Stimulated activated CD8-positive, alpha-beta memory T cell treated with anti-CD3 and anti-CD28 coated beads, Interleukin-15, amount 100 ng/mL, for 1 hour (primary cell): ENCODE measurements at places on chromosomes 5 and 9.

- no peak for DNase-seq
Measured at GRCh38 chr9:90499761-90500160, 142.9 kb downstream of the DIRAS2 start.

- no peak for DNase-seq
Measured at GRCh38 chr9:23477908-23478307, 348.1 kb downstream of the ELAVL2 start.

- no peak for DNase-seq
Measured at GRCh38 chr5:1659100-1659981, 135.6 kb upstream of the LPCAT1 start.

- no peak for DNase-seq
Measured at GRCh38 chr9:13598738-13599137, 319.2 kb upstream of the MPDZ start.

DNA sequence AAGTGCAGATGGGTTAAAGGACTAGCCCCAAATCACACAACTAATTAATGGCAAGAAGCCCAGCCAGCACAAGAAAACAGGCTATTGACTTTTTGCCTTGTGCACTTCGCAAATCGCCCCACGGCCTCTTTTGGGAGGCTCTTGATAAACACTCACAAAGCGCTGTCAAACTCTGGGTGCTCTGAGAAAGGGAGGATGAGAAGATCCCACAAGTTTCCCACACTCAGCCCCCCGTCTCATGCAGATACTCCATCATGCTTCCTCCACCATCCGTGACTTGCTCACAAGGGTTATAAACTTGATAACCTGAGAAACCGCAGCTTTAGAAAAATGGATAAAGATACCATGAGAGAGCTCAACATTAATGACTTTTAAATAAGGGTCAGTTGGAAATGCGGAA is 219.7 kb downstream of the EBF1 start:
- no peak for DNase-seq

DNA sequence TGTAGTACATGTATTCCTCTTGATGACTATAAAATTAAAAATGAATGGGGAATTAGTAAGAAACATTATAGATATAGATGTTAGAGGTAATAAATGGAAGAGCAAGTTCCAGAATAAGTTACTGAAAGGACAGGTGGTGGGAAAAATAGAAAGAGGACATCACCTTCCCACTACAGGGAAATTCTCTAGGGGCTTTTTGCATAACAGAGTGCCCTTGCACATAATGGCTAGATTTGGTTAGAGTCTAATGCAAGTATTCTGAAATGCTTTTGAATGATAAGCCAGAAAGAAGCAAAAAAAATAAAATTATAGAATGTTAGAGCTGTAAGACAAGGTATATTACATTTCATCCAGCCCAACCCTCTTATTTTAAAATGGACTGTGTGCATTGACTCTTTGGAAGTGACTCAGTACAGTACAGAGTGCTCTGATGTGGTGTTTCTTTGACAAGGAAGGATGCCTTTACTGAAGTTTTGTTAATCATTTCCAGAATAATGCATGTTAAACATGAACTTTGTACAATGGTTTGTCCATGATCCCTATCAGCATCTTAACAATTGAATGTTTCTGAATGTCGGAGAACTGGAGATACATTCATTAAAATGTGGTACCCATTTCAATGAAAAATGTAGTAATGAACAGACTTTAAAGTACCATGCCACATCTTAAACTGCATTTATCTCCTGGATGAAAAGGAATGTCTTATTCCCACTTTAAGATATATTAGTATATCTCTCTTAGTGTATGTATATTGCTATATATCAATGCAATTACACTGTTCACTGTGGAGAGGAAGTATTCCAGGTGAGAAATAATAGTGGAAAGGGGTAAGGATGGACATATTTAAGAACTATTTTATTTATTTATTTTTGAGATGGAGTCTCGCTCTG is 391.1 kb downstream of the ADGRV1 start:
- DNase-seq: no peak

GRCh38 chr5:8188874-8189565 is 320.1 kb downstream of the MTRR start:
- no peak for DNase-seq

DNA sequence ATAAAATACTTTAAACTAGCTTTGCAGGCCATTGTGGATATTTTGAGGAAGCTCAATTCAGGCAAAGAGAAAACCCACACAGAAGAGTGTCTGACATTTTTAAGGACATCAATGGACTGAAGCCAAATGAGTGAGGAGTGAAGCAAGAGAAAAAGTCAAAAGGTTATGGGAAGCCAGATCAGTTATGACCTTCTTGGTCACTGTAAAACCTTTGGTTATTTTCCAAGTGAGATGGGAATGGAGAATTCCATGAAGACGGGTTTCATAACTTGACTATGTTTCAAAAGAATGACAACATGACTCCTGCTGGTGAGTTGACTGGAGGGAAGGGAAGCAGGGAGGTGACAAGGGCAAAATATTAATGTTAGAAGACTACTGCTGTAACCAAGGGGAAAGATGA is 585.2 kb downstream of the EFNA5 start:
- no peak for DNase-seq

- no peak for DNase-seq
Measured at GRCh38 chr5:5813441-5813840, 391.0 kb downstream of the ICE1 start.

DNA sequence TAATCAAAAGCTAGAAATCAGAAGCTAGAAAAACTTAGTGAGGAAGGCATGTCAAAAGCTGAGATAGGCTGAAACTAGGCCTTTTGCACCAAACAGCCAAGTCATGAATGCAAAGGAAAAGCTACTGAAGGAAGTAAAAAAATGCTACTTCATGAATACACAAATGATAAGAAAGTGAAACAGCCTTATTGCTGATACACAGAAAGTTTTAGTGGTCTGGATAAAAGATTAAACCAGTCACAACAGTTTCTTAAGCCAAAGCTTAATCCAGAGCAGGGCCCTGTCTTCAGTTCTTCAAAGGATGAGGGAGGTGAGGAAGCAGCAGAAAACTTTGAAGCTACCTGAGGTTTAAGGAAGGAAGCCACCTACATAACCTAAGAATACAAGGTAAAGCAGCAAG is 102.5 kb upstream of the SH3GL2 start:
- no peak for DNase-seq

DNA sequence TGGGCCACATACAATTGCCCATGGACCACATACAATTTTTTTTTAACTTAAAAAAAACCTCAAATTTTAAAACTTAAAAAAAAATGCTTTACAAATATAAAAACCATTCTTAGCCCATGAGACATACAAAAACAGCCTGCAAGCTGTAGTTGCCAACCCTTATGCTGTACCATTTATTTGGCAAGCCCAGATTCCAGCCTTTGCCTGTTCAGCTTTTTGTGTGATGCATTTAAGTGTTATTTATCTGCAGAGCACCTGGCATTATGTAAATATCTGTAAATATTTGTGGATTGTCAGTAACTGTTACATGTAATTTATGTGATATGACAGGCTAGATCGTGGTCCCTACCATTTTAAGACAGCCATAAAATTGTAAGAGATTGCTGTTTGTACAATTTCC is 32.6 kb downstream of the HEXB start:
- no peak for DNase-seq

DNA sequence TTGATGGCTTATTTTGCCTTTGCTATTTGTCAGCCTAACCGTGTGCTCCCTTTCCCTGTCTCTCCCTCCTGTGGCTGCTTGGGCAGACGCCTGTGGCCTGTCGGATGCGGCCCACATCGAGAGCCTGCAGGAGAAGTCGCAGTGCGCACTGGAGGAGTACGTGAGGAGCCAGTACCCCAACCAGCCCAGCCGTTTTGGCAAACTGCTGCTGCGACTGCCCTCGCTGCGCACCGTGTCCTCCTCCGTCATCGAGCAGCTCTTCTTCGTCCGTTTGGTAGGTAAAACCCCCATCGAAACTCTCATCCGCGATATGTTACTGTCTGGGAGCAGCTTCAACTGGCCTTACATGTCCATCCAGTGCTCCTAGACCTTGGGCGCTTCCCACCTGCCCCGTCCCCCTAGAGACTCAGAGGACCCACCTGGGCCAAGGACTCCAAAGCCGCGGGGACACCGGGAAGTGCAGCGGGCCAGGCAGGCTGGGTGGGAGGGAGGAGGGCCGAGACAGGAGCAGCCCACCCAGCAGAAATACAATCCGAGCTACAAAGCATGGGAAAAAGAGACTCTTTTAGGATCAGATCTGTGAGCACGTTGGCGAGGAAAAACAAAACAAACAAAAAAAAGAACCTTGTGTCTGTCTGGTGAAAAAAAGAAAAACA is 10.6 kb downstream of the NR2F1 start:
- no peak for DNase-seq

GRCh38 chr9:125529589-125530515 is 177.2 kb downstream of the MAPKAP1 start:
- DNase-seq: no peak

GRCh38 chr5:81790336-81790735 is 39.4 kb upstream of the SSBP2 start:
- DNase-seq: no peak

DNA sequence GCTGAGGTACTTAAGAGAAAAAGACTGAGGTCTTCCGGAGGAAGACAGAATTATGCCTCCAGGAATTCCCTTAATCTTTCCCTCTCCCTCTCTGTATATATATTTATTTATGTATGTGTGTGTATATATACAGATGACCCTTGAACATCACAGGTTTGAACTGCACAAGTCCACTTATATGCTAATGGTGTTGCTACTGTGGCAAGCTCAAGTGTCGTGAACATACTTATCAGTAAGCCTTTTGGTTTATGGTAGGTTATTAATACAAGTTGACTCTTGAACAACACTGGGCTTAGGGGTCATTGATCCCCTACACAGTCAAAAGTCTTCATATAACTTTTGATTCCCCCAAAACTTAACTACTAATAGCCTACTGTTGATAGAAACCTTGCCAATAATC is 106.8 kb downstream of the NUDT12 start:
- DNase-seq: no peak

GRCh38 chr5:149410071-149410470 is 31.0 kb upstream of the IL17B start:
- DNase-seq: no peak

DNA sequence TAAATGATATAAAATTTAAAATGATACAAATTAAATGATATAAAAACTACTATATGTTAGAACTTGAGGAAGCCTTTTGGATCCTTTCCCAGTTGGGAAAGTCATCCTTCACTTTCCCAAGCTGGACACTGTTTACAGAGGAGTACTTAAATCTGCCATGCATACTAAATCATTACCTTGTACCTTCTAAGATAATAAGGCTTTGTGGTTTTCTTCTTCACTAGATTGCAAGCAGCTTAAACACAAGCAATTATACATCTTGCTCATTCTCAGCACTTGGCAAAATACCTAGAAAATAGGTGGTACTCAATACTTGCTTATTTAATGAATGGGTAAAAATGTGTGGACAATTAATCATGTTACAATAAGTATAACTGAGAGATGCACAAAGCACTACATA is 666.8 kb downstream of the PTPRD start:
- DNase-seq: no peak

DNA sequence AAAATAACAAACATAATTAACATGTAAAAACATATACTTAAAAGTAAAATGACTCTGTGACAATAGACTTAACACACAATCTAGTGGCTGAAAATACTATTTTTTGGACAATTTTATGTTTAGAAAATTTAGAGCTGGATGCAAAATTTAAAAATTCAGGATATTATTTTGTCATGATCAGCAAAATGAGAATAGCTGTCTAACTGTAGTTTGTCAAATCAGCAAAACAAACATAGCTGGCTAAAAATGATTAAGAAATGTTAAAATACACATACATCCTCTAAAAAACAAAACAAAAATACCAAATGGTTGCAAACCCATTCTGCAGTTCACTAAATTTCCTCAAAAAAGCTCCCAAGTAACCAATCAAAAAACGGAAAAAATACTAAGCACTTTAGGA is 18.6 kb downstream of the C9orf72 start:
- no peak for DNase-seq

DNA sequence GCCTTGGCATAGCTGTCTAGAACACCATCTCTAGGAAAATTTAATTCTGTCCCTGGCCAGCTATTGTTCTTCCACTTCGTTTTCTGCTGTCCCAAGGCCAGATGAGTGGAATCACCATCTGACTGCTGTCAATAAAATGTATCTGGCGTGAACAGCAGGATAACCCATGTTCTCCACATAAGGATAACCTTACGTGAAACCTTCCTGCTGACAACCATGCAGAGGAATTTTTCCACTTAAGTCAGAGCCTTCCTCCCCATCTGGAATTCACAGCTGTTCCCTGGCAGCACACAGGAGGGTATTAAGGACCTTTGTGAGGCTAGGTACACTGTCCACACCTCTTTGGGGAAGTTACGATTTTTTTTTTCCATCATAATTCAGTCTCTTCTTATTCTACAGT is 28.6 kb downstream of the RNF44 start:
- no peak for DNase-seq
